Left renal pelvis (tissue), 4 donors: ENCODE measurements at places on chromosomes 7 and 10.

DNA sequence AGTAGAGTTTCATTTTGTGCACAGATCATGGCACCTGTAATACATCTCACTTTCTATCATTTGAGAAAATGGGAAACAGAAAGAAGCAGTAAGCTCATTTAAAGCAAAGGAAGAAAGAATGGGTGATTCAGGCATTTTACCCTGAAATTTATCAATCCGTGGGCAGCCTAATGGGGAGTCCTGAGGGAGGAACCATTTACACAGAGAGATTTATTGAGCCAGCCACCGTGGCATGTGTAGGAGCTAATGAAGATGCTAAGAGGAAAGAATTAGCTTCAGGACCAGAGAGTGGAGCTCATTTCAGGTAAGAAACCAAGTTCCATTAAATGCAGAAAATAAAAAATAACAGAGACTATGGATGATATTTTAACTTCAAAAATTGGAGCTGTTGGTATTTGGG, 443.4 kb upstream of the COBL start:
- DNase-seq, result no peak

GRCh38 chr7:76262683-76263402, 39.6 kb upstream of the HSPB1 start:
- DNase-seq, result no peak

GRCh38 chr7:26937939-26938623, 73.7 kb upstream of the SKAP2 start:
- no peak for DNase-seq

DNA sequence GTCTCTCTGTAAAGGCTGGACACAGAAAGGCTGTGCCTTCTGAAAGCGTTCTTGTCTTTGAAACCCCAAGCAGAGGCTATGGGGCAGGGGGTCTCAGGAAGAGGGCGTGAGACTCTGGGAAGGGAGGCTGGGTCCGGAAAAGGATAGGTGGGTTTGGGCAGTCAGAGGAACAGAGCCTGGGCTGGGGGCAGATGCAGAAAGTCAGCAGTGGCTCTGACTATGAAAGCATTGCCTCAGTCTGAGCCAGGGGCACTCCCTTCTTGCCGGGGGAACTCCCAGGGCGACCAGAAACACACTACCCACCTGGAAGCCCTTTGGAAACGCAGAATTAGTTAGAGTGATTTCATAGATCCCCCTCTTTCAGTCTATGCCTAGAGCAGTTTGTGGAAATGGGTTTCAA, 72.0 kb downstream of the VWA2 start:
- DNase-seq, result no peak

DNA sequence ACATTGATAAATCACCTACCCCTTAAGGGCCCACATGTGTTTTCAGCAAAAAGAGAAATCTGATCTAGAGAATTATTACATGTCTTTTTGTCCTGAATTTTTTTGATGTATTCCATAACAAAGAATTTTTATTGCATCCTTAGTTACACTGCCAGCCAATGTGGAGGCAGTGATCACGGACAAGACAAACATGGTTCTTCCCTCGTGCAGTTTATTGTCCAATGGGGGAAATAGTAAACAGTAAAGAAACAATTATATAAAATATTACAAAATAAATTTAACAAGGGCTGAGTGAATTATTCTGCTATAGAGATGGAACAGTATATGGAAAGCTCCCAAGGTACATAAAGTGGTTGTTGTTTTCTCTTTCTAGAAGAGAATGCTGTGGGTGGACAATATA, 2.0 kb downstream of the STEAP2 start:
- no peak for DNase-seq

DNA sequence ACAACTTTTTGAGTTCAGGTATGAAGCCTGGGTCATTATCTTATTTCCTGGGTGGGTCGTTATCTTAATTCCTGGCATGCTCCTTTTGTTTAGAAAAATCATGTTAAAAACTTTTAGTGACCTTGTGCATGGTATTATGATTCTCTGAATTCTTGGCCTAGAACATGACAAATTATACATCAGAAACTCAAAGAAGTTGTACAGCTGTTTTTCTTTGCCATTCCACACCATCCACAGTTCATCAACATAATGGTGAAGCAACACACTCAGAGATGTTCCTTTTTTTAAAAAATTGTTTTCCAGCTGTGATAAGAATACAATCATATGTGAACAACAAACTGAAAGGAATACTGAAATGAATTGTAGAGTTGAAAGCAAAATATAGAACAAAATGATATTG, 149.2 kb upstream of the SEMA3D start:
- DNase-seq, result no peak

DNA sequence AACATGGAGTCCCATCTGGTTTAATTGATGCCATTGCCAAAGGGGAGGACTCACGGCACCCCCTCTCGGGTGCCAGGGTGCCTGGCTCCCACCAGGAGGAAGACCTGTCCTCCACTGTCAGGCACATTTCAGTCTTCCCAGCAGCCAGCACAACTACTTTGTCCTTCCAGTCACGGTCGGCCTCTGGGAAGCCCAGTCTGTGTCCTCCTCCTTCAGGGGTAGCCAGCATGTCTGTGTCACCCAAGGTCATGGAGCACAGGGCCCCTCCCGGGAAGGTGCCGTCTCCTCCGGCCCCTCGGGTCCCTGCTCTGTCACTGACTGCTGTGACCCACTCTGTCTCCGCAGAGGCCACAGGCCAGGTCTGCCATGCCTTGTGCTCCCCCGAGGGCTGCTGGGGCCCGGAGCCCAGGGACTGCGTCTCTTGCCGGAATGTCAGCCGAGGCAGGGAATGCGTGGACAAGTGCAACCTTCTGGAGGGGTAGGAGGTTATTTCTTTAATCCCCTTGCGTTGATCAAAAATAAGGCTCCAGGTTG, 142.4 kb downstream of the EGFR start:
- no peak for DNase-seq

DNA sequence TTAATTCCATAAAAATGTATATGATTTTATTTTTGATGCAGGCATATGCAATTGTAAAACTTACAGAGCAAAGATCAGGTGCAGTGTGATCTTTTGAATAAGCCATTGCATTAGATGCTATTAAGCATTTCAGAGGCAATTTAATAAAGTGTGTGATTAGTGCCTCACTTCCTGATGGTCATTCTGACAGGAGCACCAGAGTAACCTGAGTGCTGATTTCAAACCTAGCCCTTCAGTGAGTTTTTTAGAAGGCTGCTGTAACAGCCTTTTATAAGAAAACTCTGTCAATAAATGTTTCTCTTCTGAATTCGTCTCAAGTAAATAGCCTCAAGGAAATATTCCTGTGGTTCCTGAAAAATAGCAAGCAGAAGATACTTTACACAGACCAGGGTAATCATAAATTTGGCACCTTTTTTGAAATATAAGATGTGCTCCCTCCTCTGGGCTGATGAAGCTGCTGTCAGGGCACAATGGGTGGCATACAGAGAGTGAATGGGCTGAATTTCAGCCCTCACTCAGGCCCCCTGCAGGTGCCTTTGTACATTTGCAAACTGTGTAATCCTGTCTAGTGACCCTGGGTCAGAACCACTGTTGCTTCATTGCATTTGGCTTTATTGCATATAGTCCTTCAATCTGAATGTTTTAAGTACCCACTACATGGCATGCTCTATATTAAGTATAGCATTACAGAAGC, 193.7 kb upstream of the CSTF2T start:
- no peak for DNase-seq

DNA sequence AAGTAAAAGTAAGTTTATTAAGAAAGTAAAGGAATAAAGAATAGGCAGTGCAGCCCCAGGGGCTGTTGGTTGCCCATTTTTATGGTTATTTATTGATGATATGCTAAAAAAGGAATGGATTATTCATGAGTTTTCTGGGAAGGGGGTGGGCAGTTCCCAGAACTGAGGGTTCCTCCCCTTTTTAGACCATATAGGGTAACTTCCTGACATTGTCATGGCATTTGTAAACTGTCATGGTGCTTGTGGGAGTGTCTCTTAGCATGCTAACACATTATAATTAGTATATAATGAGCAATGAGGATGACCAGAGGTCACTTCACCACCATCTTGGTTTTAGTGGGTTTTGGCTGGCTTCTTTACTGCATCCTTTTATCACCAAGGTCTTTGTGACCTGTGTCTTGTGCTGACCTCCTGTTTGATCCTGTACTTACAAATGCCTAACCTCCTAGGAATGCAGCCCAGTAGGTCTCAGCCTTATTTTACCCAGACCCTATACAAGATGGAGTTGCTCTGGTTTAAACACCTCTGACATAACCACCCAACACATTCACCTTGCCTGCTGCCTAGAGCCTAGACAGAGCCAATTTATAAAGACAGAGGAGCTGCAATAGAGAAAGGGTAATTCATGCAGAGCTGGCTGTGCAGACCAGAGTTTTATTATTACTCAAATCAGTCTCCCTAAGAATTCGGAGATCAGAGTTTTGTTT, 10.9 kb upstream of the ERCC6 start:
- no peak for DNase-seq

DNA sequence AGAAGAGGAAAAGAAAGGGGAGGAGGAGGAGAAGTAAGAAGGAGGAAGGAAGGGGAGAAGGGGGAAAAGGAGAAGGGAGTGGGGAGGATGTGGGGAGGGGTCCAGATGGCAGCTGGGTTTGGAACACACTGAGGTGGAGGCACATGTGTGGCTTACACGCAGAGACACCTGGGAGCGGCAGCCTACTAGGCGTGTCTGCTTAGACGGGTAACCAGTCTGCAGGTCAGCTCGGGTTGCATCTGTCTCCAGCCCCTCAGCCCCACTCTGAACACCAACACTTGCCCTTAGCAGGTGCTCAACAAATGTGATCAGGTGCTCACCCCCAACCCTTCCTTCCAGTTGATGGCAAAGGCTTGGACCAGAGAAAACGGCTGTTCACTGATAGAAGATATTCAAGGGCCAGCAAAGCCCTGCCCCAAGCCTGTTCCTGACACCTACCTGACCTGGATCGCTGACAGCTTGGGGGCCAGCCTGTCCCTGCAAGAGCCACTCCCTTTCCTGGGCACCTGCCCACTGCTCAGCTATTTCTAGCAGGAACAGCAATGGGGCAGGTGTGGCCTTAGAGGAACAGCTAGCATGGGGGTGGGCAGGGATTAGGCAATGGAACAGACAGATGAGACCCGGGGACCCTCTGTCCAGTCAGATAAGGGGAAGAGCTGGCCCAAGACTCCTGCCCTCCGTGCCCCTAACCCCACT, 70.5 kb downstream of the SH3PXD2A start:
- no peak for DNase-seq

- no peak for DNase-seq
Measured at GRCh38 chr7:48074204-48074654, 14.8 kb upstream of the UPP1 start.

DNA sequence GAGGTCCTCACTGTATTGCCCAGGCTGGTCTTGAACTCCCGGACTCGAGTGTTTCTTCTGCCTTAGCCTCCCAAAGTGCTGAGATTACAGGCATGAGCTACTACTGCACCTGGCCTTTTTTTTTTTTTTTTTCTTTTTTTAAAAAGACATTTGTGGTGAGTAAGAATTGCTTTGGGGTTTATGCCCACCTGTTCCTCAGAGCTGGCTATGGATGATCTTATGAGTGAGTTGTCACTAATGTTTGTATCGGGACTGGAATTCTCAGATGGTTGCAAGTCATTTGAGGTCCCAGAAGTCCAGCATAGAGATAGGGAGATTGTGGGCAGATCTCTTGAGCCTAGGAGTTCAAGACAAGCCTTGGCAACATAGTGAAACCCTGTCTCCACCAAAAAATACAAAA, 35.2 kb downstream of the ZRANB1 start:
- DNase-seq, result no peak

DNA sequence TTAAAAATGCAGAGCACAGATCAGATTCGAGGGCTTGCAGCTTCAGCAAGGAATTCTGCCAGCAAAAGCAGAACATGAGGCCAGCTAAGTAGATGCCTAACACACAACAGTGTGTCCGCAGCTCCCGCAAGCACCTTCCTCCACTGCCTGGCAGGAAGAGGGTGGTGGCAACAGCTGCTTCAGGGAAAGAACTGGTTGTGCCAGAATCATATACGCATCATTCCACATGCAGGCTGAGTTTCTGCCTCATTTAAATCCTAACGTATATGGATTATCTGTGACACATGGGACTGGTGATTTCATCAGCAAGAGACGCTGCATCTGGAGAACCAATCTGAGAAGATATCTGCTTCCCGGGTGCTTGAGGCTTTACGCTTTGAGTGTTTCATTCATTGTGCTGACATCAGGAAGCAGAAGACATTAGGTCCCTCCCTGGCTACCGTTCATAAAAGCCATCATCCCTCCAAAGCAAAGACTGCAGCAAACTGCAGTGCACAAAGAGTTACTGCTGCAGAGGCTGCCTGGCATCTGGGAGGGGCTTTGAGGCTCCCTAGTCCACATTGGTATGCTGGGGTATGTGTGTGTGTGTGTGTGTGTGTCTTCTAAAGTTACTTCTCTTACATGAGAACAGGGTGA, 78.8 kb downstream of the FAM13C start:
- DNase-seq, result no peak

DNA sequence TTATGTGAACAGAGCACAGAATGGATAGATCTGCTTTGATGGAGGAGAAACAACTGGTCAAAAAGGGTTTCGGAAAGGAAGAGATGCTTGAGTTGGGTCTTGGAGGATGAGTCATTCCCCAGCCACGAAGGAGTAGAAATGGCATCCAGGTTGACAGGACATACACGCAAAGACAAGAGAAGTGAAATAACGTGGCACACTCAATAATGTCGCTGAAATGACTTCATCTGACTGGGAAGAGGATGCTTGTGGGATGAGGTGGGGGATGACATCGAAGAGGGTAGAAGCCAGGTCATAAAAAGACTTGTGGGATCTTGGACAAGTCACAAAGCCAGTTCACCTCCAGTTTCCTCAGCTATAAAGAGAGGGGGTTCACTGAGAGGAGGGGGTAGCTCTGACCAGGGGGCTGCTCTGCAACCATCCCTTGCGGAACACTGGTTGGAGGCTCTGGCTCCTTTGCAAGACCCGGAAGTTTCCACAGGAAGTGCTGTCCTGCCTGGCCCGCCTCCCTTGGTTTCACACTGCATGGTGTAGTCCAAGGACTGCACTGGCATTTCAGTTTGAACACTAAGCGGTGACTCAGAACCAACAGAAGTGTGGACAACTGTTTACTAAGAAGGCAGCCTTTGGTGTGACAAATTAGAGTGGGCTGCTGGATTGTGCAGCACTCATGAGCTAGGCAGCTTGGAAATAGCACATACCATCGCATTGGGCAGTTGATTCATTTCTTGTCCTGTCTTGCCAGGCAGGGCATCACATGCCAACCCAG, 189.9 kb upstream of the ADO start:
- no peak for DNase-seq

GRCh38 chr7:138961159-138961558, 20.0 kb downstream of the KIAA1549 start:
- DNase-seq, result no peak
